ENCODE measurements at places on chromosomes 5 and 9.

DNA sequence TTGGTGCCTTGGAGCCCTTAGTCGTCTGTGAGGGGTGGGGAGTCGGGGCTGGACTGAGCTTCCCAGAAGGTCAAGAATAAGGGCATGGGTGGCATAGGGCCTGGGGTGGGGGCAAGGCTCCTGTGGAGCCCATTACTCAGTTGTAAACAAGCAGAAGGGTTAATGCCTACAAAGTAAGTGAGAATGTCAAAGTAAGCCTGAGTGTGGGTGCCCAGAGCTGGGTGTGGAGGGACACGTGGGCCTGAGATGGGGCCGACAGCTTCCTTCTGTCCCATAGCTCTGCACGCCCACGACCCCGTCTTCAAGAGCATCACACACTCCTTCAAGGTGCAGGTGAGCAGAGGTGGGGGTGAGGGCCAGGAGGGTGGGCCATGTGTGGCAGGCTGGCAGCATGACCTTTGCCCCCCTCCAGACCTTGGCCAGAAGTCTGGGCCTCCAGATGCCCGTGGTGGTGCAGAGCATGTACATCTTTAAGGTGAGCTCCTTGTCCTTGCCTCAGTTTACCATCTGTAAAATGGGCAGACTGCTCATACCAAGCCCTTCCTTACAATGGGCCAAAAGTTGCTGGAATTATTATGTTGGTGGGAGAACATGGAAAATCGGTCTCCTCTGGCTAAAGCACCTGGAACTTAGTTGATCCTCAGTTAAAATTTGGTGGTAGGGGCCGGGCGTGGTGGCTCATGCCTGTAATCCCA is 11.1 kb downstream of the DOLK start:
- no peak for DNase-seq

- DNase-seq, result peak; percentile 7
Observed at GRCh38 chr9:100099722-100100042, 639 bp downstream of the INVS start.

DNA sequence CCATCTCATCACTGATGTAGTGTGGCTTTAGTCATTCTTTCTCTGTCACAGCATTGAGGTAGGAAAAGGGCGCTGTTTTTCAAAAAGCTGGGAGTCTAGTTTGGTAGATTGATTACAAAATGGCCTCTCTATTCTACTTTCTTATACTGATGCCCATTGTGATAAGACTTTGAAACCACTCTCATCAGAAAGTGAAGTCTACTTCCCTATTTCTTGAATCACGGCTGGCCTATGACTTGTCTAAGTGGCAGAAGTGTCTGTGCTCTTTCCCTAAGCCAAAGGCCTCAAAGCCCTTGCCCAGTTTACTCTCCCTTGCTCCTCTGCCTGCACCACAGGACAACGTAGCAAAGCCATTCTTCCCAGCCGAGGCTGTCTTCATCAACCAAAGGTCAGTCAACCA is 83.0 kb upstream of the IL33 start:
- no peak for DNase-seq

DNA sequence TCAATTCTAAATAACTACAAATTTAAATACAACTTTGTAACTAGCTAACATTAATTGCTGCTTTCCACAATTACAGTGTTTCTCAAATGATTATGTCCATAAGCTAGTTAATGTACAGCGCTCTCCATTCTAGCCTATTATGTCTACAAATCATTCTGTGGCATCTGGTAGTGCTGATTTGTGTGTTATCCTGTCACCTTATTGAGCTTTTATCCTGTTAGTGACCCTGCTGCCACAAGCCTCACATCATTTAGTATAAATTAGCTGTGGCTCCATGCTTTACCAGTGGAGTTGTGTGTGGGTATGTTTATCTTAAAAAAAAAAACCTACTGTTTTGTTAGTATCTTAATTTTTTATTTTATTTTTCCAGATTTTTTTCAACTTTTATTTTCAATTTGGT is 112.6 kb upstream of the PJA2 start:
- no peak for DNase-seq

- no peak for DNase-seq
Observed at GRCh38 chr9:96040591-96041461, 165.3 kb downstream of the ERCC6L2 start.

- no peak for DNase-seq
Observed at GRCh38 chr5:36041537-36041845, 25.2 kb downstream of the UGT3A2 start.

- DNase-seq, result no peak
Observed at GRCh38 chr9:72134801-72135200, 14.4 kb upstream of the GDA start.

DNA sequence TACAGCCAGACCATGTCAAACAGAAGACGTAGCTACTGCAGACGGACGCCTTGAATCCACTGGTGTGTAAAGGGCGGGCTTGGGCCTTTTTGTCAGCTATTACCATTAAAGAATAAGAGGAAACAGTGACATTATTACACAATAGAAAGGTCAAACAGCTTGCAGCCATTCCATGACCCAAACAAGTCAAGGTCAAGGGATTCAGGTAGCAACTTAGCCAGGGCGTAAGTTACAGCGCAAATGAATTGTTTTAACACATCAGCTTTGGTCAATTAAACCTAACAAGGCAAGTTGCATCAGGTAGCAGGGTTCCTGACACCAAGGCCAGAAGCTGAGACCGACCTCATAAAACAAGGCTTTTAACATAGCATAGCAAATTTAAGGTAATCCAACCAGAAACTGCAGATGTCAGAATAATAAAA is 15.3 kb downstream of the NFIB start:
- no peak for DNase-seq

GRCh38 chr5:138605254-138605972 is 30.2 kb upstream of the HSPA9 start:
- DNase-seq, result no peak

DNA sequence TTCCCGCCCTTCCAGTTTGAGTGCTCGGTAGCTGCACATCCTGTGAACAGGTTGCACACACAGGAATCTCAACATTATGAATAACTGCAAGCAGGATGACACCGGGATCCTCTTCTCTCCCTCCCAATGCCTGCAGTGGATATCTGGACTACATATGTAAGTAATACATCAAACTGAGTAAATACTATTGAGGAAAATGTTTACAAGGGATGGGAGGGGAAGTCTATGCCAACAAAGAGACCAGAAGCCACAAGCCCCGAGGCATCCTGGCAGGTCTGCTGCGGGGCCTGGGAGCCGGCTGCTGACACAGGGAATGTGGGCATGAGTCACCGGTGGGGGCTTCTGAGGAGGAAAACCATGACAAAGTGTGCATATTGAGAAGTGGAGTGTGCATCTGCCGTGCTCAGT is 8.6 kb upstream of the ANKRD33B start:
- no peak for DNase-seq

DNA sequence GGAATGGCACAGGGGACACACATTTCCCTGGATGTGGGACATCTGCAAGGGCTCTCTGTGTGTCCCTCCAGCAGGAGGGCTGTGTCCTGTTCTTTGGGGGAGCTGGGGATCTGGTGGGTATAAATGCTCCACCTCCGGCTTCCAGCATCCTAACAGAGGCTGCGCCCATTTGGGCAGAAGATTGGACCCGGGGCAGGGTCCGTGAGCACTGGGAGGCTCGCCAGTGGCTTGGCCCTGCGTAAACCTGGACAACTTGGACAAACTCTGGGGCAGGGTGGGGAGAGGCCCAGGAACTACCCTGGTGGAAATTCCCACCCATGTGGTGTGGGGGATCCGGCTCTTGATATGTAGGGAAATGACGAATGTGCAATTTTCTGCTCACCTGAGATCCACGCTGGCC is 80.9 kb downstream of the GADD45G start:
- DNase-seq, result no peak

GRCh38 chr5:67245259-67245846 is 48.8 kb upstream of the CD180 start:
- DNase-seq, result no peak

DNA sequence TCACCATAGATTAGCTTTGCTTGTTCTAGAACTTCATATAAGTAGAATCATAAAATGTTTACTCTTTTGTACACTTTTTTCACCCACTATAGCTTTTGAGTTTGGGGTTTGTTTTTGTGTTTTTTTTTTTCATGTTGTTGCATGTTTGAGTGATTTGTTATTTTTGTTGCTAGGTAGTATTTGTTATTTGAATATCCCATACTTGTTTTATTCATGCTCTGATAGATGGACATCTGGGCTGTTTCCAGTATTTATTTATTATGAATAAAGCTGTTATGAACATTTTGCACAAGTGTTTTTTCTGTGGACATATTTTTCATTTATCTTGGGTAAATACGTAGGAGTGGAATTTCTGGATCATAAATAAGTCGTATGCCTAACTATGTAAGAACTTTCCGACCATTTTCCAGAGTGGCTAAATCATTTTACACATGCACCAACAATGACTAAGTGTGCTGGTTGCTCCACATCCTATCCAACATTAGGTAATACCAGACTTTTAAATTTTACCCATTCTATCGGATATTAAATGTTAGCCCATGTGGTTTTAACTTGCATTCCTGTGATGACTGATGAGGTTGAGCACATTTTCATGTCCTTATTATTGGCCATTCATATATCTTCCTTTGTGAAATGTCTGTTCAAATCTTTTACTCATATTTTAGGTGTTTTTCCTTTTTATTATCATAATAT is 69.1 kb upstream of the NR4A3 start:
- no peak for DNase-seq

GRCh38 chr5:124979251-124979650 is 232.8 kb upstream of the ZNF608 start:
- no peak for DNase-seq

GRCh38 chr9:17739022-17739421 is 160.2 kb downstream of the SH3GL2 start:
- no peak for DNase-seq

- no peak for DNase-seq
Observed at GRCh38 chr5:177528631-177529030, 11.9 kb upstream of the DDX41 start.

- no peak for DNase-seq
Observed at GRCh38 chr9:135662758-135663450, at the start of gene LCN9. Gene LCN9, plus strand, starts transcription at chr9:135663309. Its CDS starts 13 bp downstream, at chr9:135663322.

GRCh38 chr5:132782101-132782500 is 5.1 kb upstream of the SEPTIN8 start:
- no peak for DNase-seq

GRCh38 chr9:127535834-127536233 is 76.2 kb upstream of the STXBP1 start:
- DNase-seq, result no peak

DNA sequence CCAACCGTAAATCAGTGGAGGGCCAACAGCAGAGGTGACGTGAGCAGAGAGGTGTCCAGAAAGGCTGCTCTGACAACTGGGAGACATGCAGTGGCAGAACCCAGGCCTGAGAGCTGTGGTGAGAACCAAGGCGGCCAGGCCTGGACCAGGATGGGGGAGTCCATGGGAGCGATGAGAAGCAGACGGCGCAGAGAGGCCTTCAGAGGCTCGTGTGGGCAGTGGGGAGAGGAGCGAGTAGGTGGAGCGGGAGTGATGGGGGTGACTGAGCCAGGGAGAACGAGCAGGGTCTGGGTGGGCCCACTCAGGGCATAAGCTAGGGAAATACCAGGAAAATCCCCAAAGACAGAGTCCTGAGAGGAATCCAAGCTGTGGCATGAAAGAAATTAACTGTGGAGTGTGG is 7.9 kb upstream of the IL3 start:
- DNase-seq, result no peak

DNA sequence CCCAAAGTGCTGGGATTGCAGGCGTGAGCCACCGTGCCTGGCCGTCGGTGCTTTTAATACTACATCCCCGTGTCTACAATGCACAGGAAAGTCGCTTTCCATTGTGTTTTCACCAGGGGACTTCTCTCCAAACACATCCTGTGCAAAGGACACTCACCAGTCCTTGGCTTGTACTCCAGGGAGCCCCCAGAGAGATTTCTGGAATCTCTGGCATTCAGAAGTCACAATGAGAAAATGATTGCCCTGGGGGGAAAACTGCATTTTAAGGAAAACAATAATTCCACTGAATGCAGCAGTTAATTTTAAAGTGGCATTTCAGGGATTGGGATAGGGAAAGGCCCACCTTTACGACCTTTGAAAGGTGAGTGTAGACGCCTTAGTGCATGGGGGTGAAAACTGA is 112.0 kb downstream of the ADAMTS16 start:
- DNase-seq, result no peak

DNA sequence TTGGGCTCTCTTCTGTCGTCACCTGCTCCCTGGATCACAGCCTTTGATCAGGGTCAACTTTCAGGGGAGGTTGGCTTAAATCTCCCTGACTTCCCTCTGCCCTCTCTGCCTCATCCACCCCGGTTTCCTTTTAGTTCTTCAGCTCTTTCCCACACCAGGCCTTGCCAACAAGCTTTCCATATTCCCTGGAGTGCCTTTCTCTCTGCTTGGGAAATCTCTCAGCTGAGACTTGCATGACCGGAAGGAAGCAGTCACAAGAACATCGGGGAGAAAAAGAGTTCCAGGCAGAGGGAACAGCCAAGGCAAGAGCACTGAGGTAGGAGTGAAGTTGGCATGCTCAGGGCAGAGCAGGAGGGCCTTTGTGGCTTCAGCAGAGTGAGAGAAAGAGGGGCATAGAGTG is 88.4 kb upstream of the HSPA9 start:
- no peak for DNase-seq

DNA sequence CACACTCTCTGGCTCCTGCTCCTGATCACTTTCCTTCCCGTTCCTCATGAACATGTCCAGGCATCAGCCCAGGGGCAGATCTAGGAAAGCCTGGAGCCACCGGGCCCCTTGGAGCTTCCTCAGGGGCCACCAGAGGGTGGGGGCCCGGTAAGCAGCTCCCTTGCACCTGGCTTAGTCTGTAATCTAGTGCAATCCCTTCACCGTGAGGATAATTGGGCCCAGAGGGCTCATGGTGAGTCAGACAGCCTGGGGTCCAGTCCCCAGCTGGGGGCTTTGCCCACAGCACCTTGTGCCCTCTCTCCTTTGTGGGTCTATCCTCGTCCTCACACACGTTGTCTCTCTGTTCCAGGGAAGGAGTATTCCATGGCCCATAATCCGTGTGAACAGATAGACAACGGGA is 10.4 kb upstream of the ALDH1B1 start:
- no peak for DNase-seq

GRCh38 chr9:98657897-98658296 is 50.8 kb downstream of the GABBR2 start:
- DNase-seq, result no peak

DNA sequence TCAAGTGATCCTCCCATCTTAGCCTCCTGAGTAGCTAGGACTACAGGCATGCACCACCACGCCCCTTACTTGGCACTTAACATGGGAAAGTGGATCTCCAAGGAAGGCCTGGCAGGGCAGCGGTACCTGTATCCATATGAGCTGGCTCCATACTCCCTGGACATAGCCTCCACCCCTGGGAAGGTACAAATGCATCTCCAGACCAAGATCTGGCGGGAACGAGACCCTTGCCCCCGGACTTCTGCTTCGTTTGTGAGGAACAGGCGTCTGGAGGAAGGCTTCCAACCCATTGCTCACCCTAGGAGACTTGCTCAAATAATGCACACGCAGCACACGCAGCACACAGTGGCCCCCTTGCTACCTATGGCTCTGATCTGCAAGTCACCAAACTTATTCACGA is 55.2 kb downstream of the CRB2 start:
- DNase-seq, result no peak

DNA sequence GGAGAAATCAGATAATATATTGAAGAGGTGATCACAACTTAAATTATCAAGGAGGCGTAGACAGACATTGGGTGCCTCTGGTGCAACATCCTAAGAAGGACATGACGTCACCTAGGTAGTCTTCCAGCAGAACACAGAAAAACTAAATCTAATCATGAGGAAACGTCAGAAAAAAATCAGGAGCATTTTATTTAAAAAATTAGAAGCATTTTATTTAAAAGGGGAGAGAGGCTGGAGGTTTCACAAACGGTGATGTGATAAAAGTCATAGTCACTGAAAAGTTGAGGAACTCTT is 254.6 kb downstream of the TMEM167A start:
- no peak for DNase-seq

Data from activated T-cell treated with anti-CD3 and anti-CD28 coated beads, Interleukin-2, amount 50 U/mL, for 72 hours (primary cell).